ENCODE measurements at places on chromosomes 11 and 22. TPM values are rescaled to one million over a fixed set of nuclear protein-coding genes. Genes with fewer than 3 reads are reported as not detected.

OR4D5 gene
- not detected for total RNA-seq

GDPD4 gene
- total RNA-seq: not detected

KBTBD3 gene
- 15.4 TPM for total RNA-seq

POTEH gene
- not detected for total RNA-seq

HEPN1 gene
- not detected for total RNA-seq

CARD10 gene
- 74.3 TPM for total RNA-seq

MMP13 gene
- total RNA-seq: not detected

DBX1 gene
- total RNA-seq: not detected

CHRDL2 gene
- not detected for total RNA-seq

GRCh38 chr11:57178334-57178733 is 3.4 kb upstream of the LRRC55 start:
- DNase-seq: no peak

- DNase-seq: no peak
Observed at GRCh38 chr11:69470793-69471728, 10.4 kb upstream of the LINC01488 start.

DNA sequence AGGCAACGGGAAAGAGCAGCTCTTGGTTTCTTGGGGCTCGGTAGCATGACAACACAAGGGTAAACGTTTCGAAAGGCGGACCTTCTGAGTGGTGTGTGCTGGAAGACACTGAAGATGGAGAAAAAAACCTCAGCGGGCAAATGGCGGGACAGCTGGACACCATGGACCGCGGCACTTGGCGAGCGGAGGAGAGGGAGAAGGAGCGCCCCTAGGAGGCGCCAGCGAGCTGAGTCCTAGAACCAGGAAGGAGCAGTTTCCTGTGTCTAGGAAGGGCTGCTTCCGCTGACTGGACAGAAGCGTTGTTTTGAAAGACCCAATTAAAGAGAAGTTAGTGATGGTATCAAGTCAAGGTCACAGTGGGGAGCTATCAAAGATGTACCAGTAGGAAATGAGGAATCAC is 44.0 kb upstream of the OPCML start:
- DNase-seq: no peak

DNA sequence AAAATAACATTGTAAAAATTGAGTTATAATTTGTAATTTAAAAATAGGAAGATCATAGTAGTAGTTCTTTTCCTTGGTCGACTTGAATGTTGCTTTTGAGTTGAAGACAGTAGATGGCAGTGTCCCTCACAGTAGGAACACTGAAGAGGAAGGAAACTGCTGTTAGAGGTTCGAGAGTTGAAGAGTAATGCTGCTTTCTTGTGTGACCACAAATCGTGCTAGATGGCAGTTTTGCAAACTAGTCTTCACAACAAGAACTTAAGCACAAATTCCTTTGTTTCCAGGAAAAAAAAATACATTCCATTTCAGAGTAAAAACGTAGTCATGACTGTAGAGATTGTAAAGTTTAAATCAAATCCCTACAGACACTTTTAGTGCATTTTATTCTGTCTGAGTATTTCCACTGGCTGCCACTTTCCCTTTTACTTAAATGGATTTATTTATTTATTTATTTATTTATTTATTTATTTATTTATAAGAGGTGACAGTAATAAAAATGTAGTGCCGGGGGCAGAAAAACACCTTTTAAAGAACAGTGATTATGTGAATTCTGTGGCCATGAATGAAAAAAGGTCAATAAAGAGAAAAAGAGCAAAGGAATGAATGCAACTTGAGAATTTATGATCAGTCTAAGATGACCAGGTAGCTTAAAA is 54.6 kb downstream of the SPECC1L start:
- DNase-seq: no peak

GRCh38 chr11:16154715-16155396 is 201.5 kb downstream of the SOX6 start:
- no peak for DNase-seq

DNA sequence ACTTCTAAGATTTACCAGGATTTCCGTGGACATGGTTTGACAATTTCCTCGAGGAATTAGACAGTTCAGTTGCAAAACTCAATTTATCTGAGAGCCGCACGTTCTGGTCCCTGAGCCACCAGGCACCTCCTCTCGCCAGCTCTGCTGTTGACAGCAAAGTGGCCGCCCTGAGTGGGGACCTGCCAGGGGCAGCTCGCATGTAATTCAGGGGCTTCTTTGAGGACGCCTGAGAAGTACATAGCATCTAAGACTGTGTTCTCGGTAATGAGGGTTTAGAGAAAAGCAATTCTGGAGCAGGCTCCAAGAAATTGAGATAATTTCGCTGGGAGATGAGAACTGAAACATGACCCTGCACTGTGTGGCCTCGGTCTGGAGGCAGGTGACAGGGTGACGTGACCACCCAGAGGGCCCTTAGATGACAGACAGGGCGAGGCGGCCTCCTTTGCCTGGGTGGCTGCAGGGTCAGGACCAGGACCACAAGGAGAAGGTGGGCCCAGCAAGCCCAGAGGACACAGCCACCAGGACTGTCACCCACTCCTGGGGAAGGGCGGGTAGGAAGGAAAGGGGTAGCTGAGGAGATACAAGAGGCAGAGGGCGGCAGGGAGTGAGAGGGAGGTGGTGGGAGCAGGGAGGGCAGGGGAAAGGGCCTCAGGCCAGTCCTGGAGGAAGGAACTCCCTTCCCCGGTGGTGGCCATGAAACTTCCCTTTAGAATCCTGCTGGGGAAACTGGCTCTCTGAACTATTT is 55.0 kb downstream of the RTL6 start:
- DNase-seq: peak; percentile 39

DNA sequence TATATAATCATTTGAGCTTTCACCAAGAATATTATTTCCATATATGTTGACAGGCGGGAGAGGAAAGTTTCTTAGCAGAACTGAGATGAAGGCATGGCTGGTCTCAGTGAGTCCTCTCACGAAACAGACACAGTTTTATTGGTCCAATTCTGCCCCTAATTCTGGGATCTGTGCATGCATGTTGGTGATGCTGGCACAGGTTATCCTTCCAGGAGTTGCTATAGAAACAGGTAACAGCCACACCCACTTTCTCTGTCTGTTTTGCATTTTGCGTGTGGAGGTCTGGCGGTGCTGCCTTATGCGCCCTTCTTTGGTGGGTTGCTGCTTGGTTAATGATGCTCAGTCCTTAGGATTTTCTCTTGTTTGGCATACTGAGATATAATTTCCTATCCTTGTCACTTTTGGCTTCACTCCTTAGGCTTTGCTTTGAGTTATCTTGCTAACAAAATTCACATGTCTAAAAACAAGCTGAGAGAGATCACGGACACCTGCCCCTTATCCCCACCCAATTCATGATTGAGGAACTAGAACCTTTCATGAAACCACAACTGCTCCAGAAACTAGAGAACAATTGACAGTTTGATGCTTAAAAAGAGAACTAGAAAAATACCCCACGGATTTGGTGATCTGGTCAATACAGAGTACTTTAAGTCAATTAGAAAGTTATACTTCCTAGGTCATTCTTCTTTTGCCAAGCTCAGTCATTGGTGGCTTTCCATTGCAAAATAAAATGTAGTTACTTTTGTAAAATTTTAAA is 189.3 kb downstream of the FAT3 start:
- DNase-seq: no peak

- no peak for DNase-seq
Observed at GRCh38 chr22:19509191-19509590, 15.0 kb downstream of the CLDN5 start.

GRCh38 chr11:105361651-105362050 is 222.1 kb upstream of the CARD18 start:
- DNase-seq: no peak

- DNase-seq: peak; percentile 17
Observed at GRCh38 chr11:64765851-64766665, 6.3 kb upstream of the PYGM start.

DNA sequence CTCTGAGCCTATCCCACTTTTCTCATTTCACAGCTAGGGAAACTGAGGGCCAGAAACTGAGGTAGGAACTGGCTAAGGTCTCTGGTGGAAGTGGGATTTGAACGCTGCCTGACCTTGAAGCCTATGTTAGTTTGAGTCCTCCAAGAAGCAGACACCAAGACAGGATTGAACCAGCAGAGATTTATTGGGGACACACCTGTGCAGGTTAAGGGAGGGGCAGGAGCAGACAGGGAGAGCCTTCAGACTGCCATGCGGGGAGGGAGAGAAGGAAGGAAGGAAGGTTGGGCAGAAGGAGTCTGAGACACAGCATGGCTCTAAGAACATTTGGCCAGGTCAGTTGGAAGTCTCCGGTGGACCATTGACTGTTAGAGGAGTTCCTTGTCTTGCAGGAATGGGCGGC is 59.5 kb downstream of the SGSM1 start:
- DNase-seq: no peak

DNA sequence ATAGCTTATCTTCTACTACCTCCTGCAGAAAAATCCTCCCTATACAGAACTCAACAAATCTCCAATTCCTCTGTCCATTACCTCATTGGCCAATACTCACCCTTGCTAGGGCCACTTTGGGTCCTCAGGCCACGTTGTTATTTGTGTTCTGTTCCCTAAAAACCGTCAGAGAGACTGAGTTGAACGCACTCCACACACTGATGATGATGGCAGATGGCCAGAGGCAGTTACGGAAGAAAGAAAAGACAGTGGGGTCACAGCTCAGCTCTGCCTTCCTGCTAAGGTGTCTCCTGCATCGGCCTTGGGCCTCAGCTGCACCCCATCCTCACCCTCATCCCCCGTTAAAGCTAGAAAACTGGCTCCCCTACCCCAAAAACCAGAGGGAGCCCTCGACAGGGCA is 66.2 kb downstream of the MICAL3 start:
- DNase-seq: no peak

DNA sequence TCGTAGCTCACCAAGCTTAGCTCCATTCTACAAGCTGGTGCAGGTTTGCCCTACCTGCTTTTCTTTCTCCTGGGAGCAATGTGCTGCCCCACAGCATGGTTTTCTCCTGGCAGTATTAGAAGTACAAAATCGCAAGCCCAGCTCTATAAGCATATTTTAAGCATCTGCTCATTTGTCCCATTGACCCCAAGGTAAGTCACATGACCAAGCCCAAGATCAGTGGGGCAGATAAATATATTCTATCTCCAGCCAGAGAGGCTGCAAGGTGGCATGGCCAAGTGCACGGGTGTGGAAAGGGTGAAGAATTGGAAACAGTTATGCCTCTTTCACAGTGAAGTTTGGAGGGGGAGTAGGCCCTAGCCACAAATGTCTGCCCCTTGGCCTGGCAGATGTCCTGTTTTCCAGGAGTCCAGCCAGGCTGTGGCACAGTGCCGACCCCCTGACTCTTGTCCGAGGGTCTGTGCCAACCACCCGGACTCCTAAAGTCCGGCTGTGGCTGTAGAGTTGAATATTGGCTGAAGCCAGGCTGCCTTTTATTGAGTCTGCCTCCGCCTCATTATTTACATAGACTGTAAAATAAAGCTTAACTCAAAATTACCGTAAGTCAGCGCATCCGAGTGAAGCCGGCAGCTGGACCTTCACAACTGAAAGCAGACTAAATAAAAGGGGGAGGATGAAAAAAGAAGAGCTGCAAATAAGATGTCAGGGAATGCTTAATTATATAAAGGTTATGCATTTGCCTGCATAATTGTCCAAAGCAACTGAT is 165.7 kb downstream of the COMMD9 start:
- DNase-seq: no peak

DNA sequence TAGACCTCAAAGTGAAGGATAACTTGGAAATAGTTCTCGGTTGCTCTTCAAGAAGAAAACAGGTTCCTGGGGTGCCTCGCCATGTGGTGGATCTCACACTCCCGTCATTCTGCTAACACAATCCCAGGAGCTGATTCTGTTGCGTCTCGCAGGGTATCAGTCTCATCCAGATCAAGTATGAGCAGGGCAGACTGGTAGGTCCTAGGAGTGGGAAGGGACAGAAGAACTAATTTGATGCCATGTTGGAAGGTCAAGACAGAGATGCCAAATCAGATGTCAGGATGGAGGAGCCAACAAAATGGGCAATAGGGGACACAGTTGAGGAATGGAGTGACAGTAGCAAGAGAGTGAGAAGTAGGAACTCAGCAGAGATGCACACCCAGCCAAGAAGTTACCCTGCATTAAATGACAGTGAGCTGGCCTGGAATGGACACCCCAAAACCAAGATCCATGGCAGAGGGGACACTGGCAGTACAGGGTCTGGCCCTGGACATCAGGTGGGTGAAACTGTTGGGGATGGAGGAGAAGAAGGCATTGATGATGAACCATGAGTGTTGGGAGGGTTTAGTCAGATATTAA is 76.2 kb downstream of the BDNF start:
- DNase-seq: no peak
